ENCODE measurements at places on chromosomes 12 and 14. TPM values are rescaled to one million over a fixed set of nuclear protein-coding genes. Genes with fewer than 3 reads are reported as not detected.

DNA sequence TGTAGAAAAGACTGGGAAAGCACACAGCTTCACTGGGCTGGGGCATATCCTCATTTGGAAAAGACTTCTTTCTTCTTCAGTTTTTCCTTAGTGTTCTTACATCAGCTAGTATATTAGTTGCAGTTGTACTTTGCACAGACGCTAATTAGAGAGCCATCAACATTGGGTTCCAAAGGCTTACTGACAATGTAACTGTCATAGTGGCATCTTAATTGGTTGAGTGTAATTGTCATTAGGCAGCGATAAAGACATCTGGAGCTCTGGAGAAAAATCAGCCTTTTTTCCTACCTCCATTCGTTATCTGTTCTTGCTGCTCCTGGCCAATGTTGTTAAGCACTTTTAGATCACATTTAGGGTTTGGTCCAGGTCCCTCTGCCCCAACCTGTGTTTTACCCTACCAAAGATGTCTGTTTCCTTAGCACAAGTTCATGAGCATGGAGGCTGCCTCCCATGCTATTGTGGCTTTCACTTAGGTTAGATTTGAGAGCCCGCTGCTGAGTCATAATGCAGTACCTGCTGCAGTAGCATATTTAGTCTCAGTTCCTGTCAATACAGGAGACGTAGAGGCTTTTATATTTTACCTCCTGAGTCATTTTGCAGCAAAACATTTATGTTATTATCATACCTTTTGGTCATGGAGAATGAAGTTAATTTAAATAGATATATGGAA lies 49.2 kb downstream of the FBXW8 start:
- DNase-seq, result no peak
- no peak overlapping the region for H3K4me3 ChIP-seq
- no peaks in the 10 kb centered on the region for H3K36me3 ChIP-seq
- no peaks in the 10 kb centered on the region for H3K27me3 ChIP-seq

CLEC4D gene
- total RNA-seq, result not detected

DNA sequence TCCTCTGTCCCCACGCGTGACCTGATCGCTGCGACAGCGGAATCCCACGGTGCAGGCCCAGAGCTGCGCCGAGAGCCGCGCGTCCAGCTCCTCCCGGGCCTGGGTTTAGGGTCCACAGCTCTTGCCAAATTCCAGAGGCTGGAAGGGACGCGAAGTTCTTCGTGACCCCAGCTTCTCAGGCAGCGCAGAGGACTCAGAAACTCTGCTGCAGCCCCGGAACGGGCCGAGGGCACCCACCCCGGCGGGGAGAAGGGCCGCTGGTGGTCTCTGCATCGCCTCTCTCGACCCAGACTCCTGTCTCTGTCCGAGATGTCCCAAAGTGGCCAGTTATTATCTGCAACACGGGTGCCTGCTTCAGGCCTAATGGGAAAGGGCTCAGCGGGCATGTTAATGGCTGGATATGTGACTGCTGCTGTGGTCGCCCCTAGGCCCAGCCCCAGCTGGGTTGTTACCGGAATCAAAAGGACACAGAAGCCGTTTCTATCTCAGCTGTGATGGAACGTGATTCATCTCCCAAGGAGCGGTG lies 236.4 kb downstream of the VRK1 start:
- H3K36me3 ChIP-seq, result no peaks in the 10 kb centered on the region
- peaks cover 49% of the 10 kb centered on the region for H3K27me3 ChIP-seq
- no peak overlapping the region for H3K27ac ChIP-seq
- no peak overlapping the region for H3K4me3 ChIP-seq
- H3K4me1 ChIP-seq, result peaks cover 5% of the 10 kb centered on the region

CARMIL3 gene
- 0.40 TPM for total RNA-seq

RERG gene
- total RNA-seq, result 7.0 TPM

GRCh38 chr14:87522575-87522974 lies 470.4 kb downstream of the GALC start:
- peak; percentile 22 for DNase-seq
- H3K36me3 ChIP-seq, result no peaks in the 10 kb centered on the region
- no peak overlapping the region for H3K27ac ChIP-seq
- no peaks in the 10 kb centered on the region for H3K27me3 ChIP-seq
- H3K4me1 ChIP-seq, result no peaks in the 10 kb centered on the region

SRRM4 gene
- 0.08 TPM for total RNA-seq

- H3K4me1 ChIP-seq, result no peaks in the 10 kb centered on the region
- H3K4me3 ChIP-seq, result no peak overlapping the region
- no peak overlapping the region for H3K27ac ChIP-seq
- no peaks in the 10 kb centered on the region for H3K36me3 ChIP-seq
- H3K27me3 ChIP-seq, result peaks cover 3% of the 10 kb centered on the region
- no peak for DNase-seq
These were observed 360.5 kb downstream of the APAF1 start for GRCh38 chr12:99005601-99006000.

GPR137C gene
- total RNA-seq, result 2.5 TPM

DNA sequence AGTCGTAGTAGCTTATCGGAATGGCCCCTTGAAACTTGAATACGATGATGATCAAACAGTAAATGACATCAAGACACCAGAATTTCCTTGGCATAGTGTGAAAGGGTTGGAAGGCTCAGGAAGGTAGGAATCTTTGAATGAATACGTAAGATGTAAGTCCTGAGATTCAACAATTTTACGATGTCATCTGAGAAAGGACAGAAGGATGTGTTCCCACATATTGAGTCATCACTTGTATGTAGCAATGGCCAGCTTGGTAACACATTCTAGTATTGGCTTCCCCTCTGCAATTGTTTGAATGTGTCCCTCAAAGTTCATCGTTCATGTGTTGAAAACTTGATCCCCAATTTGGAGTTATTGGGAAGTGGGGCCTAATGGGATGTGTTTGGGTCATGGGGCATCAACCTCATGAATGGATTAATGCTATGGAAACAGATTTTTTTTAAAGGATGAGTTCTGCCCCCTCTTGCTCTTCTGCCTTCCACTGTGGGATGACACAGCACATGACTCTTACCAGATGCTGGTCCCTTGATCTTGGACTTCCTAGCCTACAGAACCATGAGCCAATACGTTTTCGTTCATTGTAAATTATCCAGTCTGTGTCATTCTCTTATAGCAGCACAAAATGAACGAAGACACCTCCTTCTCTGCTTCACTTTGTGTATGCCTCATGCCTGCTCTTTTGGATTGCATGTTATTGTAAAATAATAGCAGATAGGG lies 284.6 kb downstream of the BCAT1 start:
- DNase-seq, result no peak
- no peaks in the 10 kb centered on the region for H3K36me3 ChIP-seq
- H3K27ac ChIP-seq, result no peak overlapping the region
- H3K4me3 ChIP-seq, result no peak overlapping the region
- H3K4me1 ChIP-seq, result no peaks in the 10 kb centered on the region

DNA sequence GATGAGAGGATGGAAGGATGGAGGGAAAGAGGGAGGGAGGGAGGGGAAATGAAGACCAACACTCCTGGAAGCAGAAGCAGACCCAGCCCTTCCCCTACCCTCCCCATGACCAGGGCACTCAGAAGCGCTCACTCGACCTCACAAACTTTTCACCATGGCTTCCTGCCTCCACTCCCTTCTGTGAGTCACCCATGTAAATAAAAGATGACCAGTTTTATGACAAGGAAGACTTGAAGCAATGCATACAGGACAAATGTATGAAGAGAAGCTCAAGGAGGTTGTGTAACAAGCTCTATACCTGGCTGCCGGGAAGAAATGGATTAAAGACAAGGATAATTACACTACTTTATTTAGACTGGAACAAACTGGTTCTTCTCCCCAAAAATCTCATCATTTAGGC lies 63.8 kb downstream of the CDC42BPB start:
- H3K27me3 ChIP-seq, result no peaks in the 10 kb centered on the region
- peaks cover 1% of the 10 kb centered on the region for H3K36me3 ChIP-seq
- DNase-seq, result peak; percentile 66
- H3K4me3 ChIP-seq, result no peak overlapping the region

Data from hepatocyte (in vitro differentiated cells).